ENCODE measurements at places on chromosomes 4 and X. TPM values are rescaled to one million over a fixed set of nuclear protein-coding genes. Genes with fewer than 3 reads are reported as not detected.

DNA sequence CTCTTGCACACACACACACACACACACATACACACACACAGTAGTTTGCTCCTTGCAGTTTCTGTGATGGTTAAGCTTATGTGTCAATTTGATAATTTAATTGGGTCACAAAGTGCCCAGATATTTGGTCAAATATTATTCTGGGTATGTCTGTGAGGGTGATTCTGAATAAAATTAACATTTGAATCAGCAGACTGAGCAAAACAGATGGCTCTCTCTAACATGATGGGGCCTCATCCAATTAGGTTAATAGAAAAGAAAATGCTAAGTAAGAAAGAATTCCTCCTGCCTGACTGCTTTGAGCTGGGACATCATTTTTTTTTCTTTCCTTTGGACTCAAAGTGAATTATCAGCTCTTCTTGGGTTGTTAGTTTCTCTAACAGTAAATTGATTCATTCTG is 191.2 kb upstream of the INTU start:
- no peak for DNase-seq

- no peak for DNase-seq
These were observed 225.8 kb downstream of the FGF13 start for GRCh38 chrX:138485767-138486166.

Gene NAT8L
- 0.26 TPM for total RNA-seq

Gene MAGEB2
- not detected for total RNA-seq

- no peak for DNase-seq
These were observed 2.1 kb upstream of the SCRG1 start for GRCh38 chr4:173401063-173401462.

DNA sequence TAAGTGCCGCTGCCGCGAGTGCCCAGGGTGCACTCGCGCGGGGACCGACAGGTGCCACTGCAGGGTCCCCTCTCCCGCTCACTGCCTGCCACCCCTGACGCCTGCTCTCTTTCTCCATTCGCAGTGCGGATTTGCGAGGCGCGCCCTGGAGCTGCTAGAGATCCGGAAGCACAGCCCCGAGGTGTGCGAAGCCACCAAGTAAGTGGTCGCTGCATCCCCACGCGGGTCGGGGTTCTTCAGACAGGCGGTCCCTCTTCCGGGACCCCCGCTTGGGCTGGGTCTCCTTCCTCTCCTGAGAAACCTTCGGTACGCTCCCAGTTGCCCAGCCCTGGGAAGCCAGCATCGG is 547 bp downstream of the GUCY1A1 start:
- DNase-seq = peak; percentile 23

Data from fibroblast of lung (primary cell).